ENCODE measurements at places on chromosomes 5 and 9.
A peak's percentile ranks its signal among the peaks of the same experiment; 100 is the strongest.

GRCh38 chr5:14305045-14305444, 161.9 kb downstream of the TRIO start:
- DNase-seq = peak; percentile 61

GRCh38 chr9:100427366-100428263, 672 bp downstream of the MSANTD3 start:
- DNase-seq = peak; percentile 52

GRCh38 chr9:89398621-89399020, 80.3 kb downstream of the SECISBP2 start:
- DNase-seq = no peak

DNA sequence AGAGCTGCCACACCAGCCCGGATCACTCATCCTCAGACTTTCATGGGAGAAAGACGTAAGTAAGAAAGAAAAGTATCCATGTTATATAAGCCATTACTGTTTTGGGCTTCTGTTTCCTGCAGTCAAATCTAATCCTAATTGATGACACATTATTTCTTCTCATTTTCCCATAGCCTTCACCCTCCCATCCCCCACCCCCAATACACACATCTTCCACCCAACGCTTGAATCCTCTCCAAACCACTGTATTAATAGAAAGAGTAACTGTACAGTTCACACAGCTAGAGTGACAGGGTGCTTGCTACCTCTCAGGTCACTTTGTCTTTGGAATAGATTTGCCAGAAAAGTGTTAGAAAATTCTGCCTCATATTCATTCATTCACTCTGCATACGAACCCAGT, 69.3 kb upstream of the IL17B start:
- no peak for DNase-seq

- DNase-seq = no peak
Measured at GRCh38 chr9:79425840-79426239, 145.9 kb upstream of the TLE4 start.

- no peak for DNase-seq
Measured at GRCh38 chr5:178114325-178115135, 1.2 kb downstream of the N4BP3 start.

GRCh38 chr9:131395157-131396098, 1.5 kb downstream of the PRRC2B start:
- DNase-seq = peak; percentile 74

DNA sequence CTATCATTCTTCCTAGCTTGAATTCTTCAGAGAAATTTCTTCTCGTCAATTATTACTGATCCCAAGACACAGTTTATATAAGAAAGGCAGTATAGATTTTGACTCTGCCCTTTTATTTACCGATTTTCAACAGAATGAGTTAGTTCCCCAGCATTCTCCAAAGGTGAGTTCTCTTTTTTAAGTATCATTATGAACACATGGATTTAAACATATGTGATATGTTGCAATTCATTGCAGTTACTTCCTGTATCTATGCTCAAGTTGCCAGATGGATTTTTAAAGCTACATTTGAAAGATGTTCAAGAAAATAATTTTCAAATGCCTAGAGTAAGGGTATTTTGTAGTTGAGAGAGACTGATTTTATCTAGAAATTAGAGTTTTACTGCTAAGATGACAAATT, 8.4 kb downstream of the WDR41 start:
- no peak for DNase-seq

GRCh38 chr5:1004461-1005248, 3.9 kb upstream of the NKD2 start:
- DNase-seq = peak; percentile 76

GRCh38 chr9:7707934-7708333, 91.6 kb downstream of the DMAC1 start:
- no peak for DNase-seq

- DNase-seq = no peak
Measured at GRCh38 chr5:97555644-97555981, 372.6 kb upstream of the RIOK2 start.

- DNase-seq = no peak
Measured at GRCh38 chr5:94362857-94363256, 255.5 kb downstream of the KIAA0825 start.

DNA sequence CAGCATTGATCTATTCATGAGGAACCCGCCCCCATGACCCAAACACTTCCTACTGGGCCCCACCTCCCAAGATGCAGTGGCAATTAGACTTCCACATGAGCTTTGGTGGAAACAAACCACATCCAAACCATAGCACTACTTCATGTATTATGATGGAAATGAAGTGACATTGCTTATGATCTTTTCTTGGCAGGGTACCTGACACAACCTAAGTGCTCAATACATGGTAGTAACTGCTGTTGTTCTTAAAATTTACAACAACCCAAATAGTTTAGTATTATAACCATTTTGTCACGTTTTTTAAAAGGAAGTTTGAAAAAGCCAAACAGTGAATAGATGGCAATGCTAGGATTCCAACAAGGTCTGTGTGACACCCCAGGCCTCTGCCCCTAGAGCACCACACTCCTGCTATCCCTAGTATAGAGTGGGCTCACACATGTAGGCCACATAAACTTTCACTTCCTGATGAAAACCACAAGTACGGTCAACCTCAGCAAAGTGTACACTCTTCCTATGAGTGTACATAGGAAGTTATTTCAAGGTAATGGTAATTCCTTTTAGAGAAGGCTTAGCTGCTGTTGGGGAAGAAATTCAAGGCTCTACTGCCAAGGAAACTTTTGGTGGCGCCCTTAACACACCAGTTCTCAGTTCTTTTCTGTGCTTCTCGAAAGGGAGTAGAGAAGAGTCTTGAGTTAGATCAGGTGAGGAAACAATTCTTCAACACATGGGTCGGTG, 97.6 kb downstream of the ARSB start:
- no peak for DNase-seq

DNA sequence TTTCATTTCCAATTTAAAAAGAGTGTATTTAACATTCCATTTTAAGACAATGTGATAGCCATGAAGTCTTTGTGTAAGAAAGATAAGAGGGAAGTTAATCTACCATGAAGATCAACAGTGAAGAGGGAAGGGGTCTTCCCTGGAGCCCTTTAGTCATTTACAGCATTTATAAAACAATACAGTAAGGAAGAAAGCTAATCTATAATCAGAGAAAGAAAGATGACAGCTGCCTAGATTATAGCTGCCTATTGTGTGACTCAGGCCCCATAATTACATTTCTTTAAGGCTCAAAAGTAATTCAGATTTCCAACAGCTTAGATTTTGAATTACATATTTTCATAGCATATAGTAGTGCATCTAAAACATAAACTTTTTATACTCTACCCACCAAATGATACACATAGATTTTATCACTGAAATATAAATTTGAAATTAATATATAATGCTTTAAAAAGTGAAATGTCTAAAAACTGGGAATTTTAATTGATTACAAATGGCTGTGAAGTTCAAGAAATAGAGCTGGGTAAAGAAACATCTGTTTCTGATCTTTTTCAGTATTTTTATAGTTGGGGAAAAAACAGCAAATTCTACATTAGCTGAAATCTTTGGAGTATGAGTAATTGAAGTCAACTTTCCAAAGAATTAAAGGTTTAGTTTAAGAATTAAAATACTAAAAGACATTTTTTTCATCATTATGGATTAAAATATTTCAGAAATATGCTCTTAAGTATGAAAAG, 89.6 kb downstream of the RIC1 start:
- DNase-seq = no peak

- no peak for DNase-seq
Measured at GRCh38 chr5:27312291-27312893, 274.0 kb upstream of the CDH9 start.

- DNase-seq = no peak
Measured at GRCh38 chr5:80809451-80809850, 150.7 kb upstream of the RASGRF2 start.

GRCh38 chr5:32083981-32084430, 90.1 kb downstream of the GOLPH3 start:
- no peak for DNase-seq

GRCh38 chr5:77847129-77847460, 71.0 kb upstream of the TBCA start:
- no peak for DNase-seq

- peak; percentile 86 for DNase-seq
Measured at GRCh38 chr5:134525683-134526482, 413 bp downstream of the JADE2 start.

DNA sequence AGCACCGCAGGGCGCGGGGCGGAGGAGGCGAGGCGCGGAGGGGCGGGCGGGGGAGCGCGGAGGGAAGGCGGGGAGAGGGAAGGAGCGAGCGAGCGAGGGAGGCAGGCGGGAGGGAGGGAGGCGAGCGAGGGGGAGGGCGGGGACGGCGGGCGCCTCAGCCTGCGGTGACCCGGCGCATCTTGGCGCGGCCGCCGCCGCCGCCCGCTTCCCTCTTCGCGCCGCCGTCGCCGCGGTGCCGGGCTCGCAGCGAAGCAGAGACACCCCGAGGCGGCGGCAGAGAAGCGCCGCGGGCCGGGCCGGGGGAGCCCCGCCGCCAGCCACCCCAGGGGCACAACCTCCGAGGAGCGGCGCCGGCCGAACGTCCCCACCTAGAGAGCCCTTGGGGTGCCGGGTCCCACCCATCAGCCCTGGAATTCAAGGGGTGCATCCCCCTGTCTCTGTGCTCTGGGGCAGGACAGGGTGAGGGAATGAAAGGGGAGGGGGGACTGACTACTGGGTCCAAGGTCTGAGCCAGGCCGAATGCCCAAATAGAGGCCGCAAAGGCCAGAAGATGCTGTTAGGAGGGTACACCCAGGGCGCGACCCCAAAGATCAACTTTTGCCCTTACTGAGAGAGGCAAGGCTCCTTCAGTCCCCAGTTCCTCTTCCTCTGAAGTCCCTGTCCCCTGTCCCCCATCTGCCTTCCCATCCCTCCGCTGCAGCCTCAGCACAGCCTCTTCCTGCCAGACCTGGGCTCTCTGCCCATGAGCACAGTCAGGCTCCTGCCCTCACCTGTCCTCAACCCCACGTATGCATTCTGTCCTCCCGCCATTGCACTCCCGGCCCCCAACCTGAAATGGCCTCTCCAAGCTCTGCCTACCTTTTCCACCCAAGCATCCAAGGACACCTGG, at the start of gene ADAMTS2:
Gene ADAMTS2, minus strand, starts transcription at position 29 of the 889 bp plus-strand sequence. CDS start 133 bp downstream, outside the sequence.
- DNase-seq = peak; percentile 64

DNA sequence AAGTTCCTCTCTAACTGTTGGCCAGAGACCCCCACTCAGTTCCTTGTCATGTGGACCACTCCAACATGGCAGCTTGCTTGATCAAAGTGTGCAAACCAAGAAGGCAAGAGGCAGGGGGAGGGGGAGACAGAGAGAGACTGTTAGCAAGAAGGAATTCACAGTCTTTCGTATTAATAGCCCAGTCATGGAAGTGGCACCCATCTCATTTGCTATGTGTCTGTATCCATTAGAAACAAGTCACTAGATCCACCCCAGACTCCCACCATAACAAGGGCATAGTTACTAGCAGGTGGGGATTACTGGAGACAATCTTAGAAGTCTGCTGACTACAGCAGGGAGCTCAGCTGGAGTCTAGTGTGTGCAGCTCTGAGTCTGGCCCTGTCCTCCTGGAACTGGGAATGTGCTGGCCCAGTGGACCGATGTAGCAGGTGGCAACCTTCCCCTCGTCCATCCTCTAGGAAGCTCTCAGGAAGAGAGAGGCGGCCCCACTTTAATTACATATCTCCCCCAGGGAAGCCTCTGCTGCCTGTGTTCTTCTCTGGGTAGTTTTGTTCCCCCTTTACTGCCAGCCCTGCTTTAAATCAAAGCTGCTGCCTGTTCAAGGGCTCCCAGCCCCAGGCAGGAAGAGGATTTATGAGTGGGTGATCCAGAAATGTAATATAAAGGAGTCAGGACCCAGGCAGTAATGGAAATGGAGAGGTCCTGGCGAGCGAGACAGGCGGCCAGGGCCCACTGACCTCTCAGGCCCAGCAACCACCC, 47.8 kb upstream of the ALDH1B1 start:
- no peak for DNase-seq

- peak; percentile 87 for DNase-seq
Measured at GRCh38 chr5:160260881-160261815, 31.8 kb downstream of the FABP6 start.

DNA sequence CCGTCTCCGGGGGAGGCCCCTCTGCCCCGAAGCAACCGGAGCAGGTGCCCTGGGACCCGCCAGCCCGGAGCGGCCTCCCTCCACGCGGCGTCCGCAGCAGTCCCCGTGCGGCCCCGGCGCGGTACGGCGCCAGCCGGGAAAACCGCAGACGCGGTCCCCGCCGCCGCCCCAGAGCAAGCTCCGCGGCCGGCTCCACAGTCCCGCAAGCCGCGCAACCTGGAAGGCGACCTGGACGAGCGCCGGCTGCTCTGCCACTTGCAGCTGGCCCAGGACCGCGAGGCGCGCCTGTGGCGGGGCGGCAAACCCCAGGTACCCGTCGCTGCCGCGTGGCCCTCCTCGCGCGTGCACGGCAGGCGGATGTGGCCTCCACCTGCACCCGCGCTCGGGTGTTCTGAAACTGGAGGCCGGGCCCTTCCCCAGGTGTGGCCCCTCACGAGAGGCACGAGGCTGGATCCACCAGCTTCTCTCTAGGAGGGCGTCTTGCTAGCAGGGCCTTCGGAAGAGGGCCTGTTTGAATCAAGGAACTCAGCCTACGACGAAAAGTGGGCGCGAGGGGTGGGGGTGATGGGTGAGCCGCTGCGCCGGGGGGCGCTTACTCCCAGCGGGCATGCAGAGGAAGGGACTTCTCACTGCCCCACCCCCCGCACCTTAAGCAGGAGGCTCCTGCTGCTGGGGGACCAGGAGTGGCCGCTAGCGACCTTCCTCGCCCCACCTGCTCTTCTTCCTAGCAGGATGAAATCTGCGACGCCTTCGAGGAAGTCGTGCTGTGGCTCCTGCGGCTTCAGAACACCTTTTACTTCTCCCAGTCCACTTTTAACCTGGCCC, 602 bp downstream of the CCNI2 start:
- DNase-seq = no peak
